Fibroblast of skin of left quadriceps (primary cell): ENCODE measurements at places on chromosomes 3 and 15.

GRCh38 chr3:47645551-47645950 lies 66.9 kb upstream of the CSPG5 start:
- DNase-seq = no peak

DNA sequence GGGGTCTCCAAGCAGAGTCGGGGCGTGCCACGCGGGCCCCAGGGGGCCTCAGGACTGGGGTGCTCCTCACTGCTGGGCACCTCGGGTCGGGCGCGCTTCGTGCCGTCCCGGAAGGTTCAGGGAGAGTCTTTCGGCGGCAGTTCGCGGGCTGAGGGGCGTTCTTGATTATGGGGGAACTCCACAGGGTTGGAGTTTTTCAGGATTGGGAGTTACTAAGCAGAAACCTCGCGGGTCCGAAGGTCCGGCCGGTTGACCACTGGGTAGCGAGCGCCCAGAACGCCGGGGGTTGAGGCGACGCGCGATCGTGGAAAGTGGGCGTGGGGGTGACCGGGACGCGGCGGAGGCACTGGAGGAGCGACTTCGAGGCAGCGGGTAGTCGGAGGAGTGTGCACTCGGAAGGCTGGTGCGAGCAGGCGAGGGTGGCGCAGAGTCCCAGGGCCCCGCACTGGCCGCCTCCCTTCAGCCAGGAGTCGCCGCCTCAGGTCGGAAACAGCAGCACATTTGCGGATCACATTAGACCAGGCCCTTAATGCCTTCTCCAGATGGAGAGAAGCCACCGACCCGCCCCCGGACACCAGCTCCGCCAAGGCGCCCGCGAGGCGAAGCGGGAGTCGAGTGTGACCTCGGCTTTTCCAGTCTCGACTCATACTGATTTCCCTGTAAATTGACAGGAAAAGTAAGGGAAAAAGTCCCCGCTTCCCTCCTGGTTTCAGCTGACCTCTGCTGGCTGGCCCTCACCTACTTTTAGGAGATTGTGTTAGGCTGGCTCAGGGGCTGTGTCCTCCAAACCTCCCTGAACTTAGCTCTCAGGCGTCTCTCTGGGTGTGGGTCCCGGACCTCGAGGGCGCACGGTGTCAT lies 685 bp downstream of the ADAMTSL3 start:
- DNase-seq = no peak

GRCh38 chr15:82535566-82536408 lies 4.5 kb downstream of the RPS17 start:
- no peak for DNase-seq

DNA sequence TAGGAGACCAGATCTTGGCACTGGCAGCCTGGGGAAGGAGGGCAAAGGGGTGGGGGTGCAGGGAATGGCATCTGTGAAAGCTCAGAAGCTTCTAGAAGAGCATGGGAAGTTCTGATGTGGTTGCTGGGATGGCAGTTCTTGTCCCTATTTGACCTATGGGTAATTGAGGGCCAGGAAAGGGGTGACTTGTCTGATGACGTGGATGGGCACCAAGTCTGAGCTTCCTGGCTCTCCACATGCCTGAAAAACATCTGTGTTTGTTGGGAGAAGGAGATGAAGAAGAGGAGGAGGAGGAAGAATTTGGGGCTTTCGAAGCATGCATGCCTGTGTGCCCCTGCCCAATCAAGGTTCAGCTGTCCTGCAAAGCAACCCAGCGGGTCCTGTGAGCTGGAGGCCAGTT lies 158.8 kb downstream of the SMAD6 start:
- no peak for DNase-seq

GRCh38 chr3:27141668-27142067 lies 227.5 kb downstream of the NEK10 start:
- no peak for DNase-seq

DNA sequence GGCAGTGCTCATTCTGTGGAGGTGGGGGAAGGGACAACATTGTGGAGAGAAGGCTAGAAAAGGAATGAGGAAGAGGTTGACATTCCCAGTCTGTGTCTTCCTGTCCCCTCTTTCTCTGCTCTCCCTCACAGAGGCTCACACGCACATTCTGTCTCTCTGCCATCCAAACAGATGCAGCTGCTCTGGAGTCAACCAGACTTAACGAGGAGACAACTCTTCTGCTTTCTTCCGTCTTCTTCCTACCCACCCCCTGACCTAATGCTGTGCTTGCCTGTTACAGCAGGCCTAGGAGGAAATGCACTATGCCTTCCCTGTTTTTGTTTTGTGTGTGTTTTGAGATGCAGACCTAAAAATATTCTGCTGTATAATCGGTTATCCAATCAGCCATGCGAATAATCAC lies 121.9 kb downstream of the CACNA1D start:
- DNase-seq = no peak

DNA sequence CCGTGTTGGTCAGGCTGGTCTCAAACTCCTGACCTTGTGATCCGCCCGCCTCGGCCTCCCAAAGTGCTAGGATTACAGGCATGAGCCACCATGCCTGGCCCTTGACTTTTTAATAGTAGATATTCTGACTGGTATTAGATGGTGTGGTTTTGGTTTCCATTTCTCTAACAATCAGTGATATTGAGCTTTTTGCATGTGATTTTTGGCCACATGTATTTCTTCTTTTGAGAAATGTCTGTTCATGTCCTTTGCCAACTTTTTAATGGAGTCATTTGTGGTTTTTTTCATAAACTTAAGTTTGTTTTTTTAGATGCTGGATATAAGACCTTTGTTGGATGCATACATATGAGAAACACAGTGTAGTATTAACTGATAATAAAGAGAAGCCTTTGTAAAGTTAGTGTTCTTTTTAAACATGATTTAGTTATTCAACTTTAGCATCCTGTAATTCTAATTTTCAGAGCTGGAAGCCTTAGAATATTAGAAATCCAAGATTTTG lies 280.8 kb downstream of the RBMS3 start:
- DNase-seq = no peak

DNA sequence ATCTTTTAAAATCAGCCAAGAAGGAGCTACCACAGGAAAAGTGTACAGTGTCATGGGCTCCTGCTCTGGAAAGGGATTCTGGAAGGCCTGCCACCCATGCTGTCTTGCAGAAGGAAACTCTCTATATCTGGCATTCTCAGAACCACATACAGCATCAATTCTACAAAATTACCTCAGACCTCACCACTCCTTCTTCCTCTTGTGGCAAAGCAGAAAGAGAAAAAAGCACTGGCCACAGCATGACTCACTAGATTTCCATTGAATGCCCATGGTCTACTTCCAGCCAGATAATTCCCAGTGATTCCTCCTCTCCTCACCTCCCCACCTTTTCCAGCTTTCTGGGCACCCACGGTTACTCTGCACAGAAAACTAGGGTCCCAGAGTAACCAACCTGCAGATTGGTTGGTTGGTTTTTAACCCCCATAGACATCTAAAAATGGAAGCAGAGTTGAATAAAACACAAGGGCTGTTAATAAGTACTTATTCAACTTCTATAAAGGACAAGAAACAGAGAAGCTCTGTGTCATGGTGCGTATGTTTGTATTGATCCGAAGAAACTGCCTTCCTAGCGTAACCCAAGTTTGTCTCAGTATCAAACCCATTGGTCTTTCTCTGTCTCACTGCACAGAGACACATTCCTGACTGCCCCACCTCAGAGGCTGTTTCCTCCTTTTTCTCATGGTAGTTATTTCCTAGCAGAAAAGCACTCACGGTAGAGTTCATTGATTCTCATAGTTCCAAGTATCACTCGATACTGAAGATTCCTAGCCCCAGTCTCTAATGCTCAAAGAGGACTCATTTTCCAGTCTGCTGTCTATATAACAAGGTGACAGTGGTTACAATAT lies 67.7 kb downstream of the LDHAL6B start:
- DNase-seq = no peak

DNA sequence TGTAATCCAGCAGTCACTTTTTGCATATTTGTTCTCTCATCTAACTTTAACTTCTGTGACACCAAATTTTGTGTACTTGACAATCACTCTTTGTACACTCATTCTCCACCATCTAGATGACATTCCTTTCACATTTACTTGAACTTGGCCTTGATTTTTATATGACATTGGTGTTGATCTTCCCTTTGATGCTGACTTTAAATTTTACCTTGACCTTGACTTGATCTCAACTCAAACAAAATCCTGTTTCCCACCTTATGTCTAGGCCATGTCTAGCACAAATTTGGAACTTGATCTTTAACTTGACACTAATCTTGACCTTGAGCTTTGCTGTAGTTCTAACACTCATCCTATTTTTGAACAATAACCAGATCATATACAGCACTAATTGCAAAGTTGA lies 33.2 kb downstream of the ROPN1B start:
- DNase-seq = no peak

DNA sequence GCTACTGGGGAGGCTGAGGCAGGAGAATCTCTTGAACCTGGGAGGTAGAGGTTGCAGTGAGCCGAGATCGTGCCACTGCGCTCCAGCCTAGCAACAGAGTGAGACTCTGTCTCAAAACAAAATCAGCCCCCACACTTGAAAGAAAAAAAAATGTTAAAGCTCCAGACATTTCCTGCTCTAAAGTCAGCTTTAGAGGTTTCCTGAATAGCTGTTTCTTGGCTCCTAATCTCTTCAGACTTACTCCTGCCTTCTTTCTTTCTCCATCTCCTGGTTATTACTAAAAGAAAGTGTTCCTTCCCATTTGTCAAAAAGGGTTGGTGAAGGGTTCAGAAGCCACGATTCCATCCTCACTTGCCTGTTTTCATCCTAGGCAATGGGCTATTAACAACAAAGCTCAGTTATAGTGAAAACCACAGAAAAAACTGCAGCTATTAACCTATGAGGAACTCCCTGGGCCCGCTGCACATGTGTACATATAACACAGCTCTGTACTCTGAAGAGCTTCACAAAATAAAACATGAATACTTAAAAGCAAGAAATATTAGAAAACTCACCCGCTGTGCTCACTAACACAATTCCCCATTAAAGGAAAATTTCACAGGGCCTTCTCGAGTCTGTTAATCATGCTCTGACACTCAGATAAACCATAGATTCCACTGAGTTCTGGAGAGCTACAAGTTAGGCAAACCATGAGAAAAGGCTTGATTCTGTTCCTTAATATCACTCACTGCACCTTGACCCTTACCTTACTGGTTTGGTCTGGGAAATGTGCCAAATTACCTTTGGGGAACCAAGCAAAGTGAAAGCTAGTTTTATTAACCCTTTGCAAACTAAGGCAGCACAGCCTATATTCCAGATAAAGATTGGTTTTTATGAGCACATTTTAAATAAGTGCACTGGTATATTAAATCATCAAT lies 89.9 kb upstream of the TSPAN3 start:
- no peak for DNase-seq
